ENCODE measurements at places on chromosomes 2 and 18.

GRCh38 chr18:36829362-36830157 lies 633 bp downstream of the KIAA1328 start:
- DNase-seq = no peak

GRCh38 chr18:79583426-79583825 lies 96.2 kb upstream of the CTDP1 start:
- DNase-seq = no peak

GRCh38 chr2:100980046-100980445 lies 22.0 kb upstream of the RPL31 start:
- DNase-seq = no peak

DNA sequence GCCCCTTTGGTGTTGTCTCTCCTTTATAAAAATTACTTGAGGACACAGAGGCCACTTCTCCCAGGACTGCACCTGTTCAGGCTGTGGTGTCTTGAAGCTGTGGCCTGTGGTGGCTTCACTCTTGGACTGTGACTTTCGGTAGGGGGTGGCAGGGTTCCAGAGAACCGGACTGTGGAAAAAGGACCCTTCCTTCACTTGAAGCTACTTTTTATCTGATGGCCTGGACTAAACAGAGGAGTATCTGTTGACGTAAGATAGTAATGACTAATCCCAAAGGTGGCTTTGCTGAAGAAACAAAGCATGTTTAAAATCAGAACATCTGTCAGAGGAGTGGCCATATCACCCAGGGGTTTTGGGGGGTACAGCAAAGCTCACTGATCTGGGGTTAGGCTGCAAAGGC lies 60.8 kb downstream of the CENPO start:
- no peak for DNase-seq

GRCh38 chr2:119696005-119696404 lies 17.0 kb downstream of the TMEM177 start:
- DNase-seq = no peak

DNA sequence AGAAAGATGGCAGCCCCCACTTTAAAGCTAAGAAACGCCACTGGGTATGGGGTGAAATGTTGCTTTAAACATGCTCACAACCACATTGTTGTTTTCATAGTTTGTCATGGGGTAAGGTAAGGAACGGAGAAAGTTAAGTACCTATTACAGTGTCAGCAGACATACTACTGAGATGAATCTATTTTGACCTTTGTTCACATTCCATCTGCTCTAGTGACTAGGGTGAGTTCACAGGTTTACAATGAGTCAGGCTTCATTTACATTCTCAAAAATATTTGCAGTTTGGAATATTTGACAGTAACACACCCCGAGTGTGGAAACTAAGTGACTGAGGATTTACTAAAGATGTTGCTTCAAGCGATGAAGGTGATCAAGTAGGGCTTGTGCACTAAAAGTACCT lies 428.7 kb upstream of the ACVR2A start:
- no peak for DNase-seq

DNA sequence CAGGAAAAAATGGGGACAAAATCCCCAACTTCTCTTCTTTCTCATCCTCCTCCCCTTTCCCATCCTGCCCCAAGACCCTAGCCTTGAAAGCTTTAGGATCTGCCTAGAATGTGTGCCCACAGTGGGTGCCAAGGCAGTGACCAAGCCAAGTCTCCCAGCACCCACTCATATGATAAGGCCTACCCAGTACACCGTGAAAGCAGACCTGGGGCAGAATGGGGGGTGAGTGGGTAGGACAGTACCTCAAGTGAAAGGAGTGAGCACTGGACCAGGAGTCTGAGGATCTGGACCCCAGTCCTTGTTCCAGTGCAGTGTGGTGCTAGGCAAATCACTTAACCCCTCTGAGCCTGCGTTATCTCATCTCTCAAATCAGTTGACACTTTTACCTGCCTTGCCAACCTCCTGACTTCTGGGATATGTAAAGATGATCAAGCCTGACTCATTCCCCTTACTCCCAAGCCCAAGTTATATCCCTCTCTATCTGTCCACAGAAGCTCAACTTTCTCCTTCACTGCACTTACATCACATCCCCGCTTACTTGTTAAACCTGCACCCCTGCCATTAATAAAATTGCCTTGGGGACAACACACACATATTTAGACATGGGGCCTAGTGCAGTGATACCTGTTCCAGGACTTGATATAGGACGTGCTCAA lies 109.7 kb downstream of the ATL2 start:
- no peak for DNase-seq

- no peak for DNase-seq
Measured at GRCh38 chr18:78772360-78773302, 207.0 kb upstream of the SALL3 start.

DNA sequence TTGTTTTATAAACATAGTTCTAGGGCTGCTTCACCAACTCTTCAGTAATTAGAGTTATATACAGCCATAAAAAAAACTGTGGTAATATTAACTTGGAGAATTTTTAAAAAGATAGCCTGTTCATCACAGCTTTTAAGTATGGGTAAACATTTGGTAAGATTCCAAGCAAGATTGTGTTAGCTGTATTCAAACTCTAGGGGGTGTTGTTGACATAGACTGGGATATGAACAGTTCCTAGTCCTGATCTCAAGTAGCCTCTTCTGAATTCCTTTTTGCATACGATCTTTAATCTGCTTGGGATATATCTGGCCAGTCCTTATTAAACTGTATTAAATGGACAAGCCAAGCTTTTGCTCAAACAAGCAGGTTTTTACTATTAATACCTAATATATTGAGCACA lies 13.4 kb downstream of the NOP58 start:
- DNase-seq = no peak

Measured in effector CD4-positive, alpha-beta T cell (primary cell).